ENCODE measurements at places on chromosomes 6 and 20.

DNA sequence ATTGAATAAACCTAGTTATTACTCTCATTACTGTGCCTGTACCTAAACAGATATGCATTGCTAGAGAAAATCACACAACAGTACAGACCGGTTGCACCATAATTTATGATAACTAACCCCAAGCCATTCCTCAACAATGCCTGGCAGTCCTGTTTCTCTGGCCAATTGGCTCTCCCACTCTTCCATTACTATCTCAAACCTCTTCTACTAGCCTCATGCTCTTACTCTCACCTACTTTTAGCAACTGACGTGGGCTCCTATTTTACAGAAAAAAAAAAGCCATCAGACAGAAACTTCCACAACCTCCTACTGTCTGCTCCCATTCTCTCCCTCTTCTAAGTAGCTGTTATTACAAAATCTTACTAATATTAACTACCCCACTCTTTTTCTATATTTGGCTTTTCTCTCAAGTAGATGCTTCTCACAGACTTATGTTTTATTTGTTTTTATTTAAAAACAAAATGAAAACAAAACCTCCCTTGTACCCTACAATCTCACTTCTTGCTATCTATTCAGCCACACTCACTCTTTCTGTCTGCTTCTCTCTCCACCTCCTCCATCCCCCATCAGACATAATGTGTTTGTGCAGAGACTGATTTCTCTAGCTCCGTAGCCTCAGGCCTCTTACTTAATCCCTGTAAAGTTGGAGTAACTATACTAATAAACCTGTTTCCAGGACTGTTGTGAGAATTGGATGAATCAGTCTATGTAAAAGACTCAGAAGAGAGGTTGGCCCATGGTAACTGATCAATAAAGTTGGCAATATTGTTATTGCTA lies 9.1 kb downstream of the GOPC start:
- no peak for DNase-seq

DNA sequence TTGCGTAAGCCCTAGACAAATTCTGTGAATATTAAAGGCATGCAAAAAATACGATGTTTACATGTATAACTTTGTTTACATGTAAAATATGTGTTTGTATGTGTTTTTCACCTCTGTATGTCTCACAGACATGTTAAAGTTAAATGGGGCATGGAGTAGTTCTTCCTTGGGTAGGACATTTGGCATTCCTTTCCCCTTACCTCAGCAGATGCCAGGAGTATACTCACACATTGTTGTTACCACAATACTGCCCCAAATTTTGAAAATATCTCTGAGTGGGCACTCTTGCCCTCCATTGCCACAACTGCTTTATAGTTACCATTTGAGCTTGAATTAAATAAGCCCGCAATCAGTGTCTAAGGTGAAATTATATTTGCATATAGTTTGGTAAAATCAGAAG lies 147.5 kb downstream of the MYO6 start:
- no peak for DNase-seq

DNA sequence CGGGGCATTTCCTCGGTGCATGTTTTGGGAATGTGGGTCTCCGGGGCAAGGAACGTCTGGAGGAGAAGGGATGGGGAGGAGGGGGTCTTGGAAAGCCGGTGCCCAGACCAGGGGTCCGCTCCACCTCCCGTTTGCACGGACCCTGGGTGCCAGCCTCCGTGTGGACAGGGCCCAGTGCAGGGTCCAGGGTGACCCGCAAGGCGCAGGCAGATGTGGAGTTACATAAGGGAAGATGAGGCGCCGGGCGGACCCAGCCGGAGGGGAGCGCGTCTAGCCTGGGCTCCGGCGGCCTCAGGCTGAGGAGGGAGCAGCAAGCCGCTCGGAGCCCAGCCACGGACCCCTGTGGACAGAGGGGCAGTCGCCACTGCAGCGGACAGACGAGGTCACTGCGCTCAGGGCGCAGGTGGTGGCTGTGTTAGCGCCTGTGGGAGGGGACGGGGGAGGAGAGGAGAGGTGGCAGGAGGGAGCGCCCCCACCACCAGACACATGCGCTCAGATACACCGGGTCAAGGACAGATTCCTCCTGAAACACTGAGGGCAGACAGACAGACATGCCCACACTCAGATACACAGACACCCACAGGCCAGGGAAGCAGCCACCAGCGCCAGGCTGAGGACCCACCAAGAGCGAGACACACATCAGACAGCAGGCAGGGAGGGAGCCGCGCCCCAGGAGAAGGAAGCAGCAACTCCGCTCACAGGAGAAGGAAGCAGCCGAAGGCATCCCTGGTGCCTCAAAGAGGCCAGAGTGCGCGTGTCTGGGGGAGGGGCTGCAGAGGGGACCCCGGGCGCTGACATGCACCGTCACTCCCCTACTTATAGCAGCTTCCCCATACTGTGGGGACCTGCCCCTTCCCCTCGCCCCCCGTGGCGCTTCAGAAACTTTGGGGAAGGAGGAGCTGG lies 839 bp upstream of the HRH3 start:
- DNase-seq, result peak; percentile 60

- DNase-seq, result no peak
Measured at GRCh38 chr6:125922322-125922860, 34.2 kb upstream of the HINT3 start.

DNA sequence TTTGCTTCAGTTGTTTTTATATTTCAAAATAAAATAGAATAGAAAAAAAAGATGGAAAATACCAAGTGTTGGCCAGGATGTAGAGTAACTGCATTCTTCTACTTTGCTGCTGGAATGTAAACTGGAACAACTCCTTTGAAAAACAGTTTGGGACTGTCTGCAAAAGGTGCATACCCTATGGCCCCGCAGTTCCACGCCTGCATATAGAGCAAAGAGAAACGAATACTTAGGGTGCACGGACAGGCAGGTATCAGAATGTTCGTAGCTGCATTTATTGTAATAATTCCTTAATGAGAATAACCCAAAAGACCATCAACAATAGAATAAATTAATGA lies 603 bp upstream of the RAB23 start:
- DNase-seq, result peak; percentile 14

DNA sequence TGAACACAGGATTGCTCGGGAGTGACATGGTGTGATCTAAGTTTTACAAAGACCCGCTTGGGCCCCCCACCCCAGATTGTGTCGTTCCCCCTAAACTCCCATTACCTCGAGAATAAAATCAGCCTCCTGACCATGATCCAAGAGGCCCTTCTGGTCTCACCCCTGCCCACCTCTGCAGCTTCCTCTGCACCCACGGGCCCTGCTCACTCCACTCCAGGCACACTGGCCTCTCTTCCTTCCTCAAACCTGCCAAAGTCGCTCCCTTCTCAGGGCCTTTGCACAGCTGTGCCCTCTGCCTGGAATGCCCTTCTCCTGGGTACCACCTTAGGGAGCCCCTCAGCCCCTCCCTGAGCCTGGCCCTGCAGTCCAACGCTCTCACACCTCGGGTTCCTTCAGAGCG lies 17.9 kb downstream of the TGM2 start:
- no peak for DNase-seq

DNA sequence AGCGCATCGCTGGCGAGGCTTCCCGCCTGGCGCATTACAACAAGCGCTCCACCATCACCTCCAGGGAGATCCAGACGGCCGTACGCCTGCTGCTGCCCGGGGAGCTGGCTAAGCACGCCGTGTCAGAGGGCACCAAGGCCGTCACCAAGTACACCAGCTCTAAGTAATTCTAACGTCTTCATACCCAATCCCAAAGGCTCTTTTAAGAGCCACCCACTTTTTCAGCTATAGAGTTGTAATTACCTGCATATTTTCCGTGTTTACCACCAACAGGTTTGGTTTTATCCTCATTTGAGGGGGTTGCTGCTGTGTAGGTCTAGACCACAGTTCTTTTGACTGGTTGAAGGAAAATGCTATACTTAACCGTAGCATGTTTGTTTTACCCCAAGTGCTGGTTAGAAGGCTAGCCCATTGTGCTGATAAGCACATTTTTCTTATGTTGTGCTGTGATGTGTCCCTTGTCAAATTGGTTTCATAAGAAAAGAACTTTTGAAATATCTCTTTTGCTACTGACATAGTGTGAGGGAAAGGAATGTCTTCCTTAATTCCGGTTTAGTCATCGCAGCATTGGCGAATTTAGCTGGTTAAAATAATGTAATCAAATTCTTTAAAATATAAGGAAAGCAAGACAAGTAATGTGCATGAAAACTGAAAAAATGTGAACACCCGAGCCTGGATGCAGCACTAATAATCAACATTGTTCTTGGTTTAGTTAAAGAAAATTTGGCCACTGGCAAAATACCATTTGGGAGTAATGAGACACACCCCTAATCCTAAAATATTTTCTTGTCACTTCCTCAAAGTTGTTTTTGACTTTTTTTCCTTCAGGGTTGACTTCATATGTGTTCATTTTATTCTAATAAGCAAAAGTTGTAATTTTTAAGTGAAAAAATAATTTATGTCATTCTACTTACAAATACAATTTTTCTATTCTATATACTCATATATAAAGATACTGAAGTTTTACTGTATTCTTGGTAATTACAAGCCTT lies 112.8 kb downstream of the HFE start:
- peak; percentile 87 for DNase-seq

- no peak for DNase-seq
Measured at GRCh38 chr6:96645106-96645505, 82.2 kb downstream of the FHL5 start.

DNA sequence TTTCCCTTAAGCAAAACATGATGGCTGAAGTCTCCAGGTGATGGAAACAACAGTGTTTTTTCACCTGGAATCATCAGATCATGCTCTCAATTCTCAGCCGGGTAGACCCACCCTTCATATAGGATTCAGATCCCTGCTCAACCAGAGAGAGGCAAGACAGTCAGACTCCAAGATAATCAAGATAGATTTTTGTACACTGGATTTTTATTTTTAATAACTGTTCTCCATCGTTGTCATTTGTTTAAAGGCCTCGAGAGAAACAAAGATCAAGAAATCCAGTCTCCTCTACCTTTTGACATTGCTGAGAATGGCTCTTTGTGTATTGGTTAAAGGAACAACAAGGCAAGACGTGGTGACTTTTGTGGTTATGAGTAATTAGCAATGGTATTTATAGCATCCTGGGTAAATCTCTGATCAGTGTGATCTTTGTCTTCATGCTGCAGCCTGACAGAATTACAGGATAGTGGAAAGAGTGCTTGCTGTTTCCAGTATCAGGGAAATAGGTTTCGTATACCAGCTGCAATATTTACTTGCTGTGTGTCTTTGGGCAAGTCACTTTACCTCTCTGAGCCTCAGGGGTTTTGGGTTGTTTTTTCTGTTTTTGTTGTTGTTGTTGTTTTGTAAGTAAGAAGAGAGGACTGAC lies 29.9 kb downstream of the ID4 start:
- DNase-seq, result no peak

DNA sequence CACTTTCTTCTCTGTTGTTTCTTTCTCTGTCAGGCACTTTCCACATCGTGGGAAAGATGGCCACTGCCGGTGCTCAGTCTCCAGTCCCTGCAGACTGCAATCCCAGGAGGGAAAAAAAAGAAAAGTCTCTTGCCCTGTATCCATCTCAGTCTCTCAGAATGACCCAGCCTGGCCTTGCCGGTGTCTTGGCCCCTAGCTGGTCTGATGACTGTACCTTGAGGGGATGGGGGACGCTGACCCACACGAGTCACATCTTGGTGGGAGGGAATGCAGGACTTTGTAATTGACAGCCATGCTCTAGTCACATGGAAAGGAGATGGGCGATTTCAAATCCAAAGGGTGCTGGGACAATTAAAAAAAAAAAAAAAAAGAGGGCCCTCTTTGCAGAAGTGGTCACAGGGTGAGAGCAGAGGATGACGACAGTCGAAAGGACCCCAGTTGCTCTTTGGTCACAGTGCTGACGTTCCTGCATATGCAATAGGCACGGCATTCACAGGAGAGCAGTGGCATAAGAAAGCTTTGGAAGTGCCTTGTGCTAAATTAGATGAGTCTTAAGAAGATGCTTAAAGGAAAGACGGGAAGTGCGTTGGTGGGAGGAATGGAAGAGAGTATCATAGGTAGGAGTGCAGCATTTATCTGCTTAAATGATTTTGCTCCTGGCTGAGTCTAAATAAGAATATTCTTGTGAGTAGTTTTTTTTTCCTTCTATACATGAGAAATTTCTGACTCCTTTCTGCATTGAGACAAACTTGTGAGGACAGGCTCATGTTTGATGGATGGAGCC lies 63.9 kb upstream of the AKAP12 start:
- DNase-seq, result no peak

GRCh38 chr20:44478206-44478605 lies 2.5 kb downstream of the TTPAL start:
- DNase-seq, result no peak

- DNase-seq, result peak; percentile 22
Measured at GRCh38 chr6:160510199-160510598, 153.9 kb downstream of the LPA start.

DNA sequence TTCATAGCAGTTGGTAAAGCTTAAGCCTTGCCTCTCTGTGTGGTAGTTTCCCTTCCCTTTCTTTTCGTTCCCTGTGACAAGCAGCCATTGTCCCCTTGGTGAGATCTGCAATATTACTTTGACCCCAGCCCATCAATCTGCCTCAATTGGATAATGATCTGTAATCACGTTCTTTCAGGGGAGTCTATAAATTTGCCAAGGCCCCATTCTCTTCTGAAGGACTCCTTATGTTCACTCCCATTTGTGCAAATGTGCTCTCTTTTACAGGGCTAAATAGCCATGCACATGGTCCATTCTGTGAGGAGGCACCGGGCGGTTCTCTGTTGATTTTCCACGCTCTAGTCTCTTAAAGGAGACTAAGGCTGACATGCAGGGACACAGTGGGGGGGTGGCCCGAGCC lies 660.4 kb upstream of the SLC35B3 start:
- no peak for DNase-seq

GRCh38 chr20:47099825-47100441 lies 205.3 kb downstream of the EYA2 start:
- DNase-seq, result no peak

- peak; percentile 58 for DNase-seq
Measured at GRCh38 chr20:59163631-59164530, at the start of gene ZNF831. Gene ZNF831 (plus strand): TSS chr20:59163821. CDS start chr20:59191020, 27,199 bp downstream.

DNA sequence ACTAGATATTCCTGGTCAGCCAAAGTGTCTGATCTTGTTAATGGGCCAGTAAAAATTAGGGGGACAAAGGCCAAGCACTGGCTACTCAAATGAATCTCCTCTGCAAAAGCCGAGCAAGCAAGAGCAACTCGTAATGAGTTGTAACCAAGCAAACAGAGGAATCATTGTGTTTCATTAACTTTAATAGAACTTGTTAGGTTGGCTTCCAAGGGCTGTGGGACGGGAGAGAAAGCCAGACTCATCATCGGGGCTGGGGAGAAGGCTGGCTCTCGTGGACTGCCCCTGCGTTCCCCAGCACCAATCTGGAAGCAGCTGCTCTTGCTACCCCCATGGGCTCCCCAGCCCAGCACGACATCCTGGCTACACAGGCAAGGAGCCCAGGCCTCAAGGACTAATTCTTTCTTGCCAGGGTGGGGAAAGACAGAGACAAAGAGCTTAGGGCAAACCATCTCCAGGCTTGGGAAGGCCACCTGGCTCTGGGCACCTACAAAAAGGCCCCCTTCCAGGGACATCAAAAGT lies 10.5 kb upstream of the SCUBE3 start:
- no peak for DNase-seq

- no peak for DNase-seq
Measured at GRCh38 chr6:101482606-101483005, 89.1 kb downstream of the GRIK2 start.
